Activated CD8-positive, alpha-beta T cell treated with anti-CD3 and anti-CD28 coated beads, Interleukin-2, amount 10 ng/mL, durations not matched to agents 7 days and 5 days (primary cell): ENCODE measurements at places on chromosomes 12 and 14. TPM values are rescaled to one million over a fixed set of nuclear protein-coding genes. Genes with fewer than 3 reads are reported as not detected.

PRH2 gene
- not detected for total RNA-seq

- no peaks in the 10 kb centered on the region for H3K27me3 ChIP-seq
- H3K4me1 ChIP-seq: peaks cover 24% of the 10 kb centered on the region
- DNase-seq: no peak
- peaks cover 8% of the 10 kb centered on the region for H3K36me3 ChIP-seq
Observed at GRCh38 chr12:122411537-122411936, 10.9 kb downstream of the CLIP1 start.

DNA sequence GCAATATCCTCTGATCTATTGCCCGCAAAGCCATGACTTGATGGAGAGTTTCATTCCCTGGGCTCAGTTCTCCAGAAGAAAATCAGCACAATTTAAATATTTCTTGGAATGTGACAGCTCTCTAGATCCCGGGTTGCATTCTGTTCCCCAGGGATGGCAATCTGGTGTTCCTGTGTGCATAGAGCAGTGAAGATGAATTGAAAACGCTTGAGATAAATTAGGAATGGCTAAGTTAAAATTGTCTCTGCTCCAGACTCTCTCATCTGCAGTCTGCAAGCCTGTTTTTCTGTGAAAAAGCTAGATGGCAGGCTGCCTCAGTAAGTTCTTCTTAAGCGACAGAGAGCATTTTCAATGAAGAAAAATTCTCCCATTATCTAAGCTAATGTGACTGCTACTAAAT, 582.5 kb upstream of the MGAT4C start:
- no peaks in the 10 kb centered on the region for H3K4me1 ChIP-seq
- no peak overlapping the region for H3K4me3 ChIP-seq
- DNase-seq: no peak
- H3K27ac ChIP-seq: no peak overlapping the region
- H3K27me3 ChIP-seq: no peaks in the 10 kb centered on the region

- no peak overlapping the region for H3K4me3 ChIP-seq
- H3K27ac ChIP-seq: no peak overlapping the region
- peaks cover 6% of the 10 kb centered on the region for H3K36me3 ChIP-seq
- DNase-seq: no peak
Observed at GRCh38 chr14:71163050-71163841, 256.0 kb downstream of the PCNX1 start.

DNA sequence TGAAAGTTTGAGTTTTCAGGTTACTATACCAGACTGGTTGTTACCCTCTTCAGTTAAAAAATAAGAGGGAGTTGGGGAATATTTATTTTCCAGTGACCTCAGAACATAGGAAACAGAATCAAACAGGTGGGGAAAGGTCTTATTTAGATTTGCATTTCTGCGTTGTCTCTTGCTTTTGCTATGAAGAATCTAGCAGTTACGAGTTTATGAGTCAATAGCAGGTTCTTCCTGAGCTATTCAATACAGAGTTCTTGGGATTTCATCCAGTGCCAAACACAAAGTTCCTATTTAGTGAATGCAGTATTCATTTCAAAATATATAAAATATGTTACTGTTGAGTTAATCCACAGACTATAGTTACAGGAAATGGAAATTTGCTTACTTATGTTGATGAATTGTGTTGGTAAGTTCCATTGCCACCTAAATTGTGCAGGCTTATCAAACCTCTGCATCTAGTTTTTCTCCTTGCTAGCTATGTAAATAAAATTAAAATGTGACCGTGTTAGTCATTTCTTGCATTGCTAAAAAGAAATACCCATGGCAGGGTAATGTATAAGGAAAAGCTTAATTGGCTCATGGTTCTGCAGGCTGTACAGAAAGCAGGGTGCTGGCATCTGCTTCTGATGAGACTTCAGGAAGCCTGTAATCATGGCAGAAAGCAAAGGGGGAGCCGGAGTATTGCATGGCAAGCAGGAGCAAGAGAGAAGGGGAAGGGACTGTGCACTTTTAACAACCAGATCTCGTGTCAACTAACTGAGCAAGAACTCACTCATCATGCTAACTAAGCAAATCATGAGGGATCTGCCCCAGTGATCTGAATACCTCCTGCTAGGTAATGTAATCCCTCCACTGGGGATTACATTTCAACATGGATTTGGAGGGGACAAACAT, 110.2 kb downstream of the KTN1 start:
- H3K36me3 ChIP-seq: peaks cover 13% of the 10 kb centered on the region
- H3K27ac ChIP-seq: no peak overlapping the region
- no peak for DNase-seq
- no peaks in the 10 kb centered on the region for H3K27me3 ChIP-seq

GRCh38 chr12:110782094-110782493, 39.4 kb upstream of the PPP1CC start:
- DNase-seq: no peak
- peaks cover 3% of the 10 kb centered on the region for H3K36me3 ChIP-seq
- H3K27ac ChIP-seq: no peak overlapping the region
- H3K27me3 ChIP-seq: no peaks in the 10 kb centered on the region
- peaks cover 22% of the 10 kb centered on the region for H3K4me1 ChIP-seq

- H3K4me3 ChIP-seq: no peak overlapping the region
- no peaks in the 10 kb centered on the region for H3K4me1 ChIP-seq
- no peaks in the 10 kb centered on the region for H3K36me3 ChIP-seq
- no peak overlapping the region for H3K27ac ChIP-seq
- H3K27me3 ChIP-seq: no peaks in the 10 kb centered on the region
Observed at GRCh38 chr14:102120888-102121287, 18.8 kb upstream of the WDR20 start.

DNA sequence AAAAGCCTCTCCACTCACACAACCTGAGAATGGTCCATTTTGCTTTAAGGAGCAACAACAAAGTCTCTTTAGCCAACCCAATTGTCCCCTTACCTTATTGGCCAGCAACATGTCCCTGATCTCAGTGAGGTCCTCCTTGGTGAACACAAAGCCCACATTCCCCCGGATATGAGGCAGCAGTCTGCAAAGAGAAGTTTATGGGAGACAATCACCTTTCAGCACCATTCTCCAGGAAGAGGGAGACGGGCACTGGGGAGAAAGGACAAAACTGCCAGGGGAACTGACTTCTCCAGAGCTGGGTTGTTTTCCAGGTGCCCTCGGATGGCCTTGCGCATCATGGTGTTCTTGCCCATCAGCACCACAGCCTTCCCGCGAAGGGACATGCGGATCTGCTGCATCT, 1.9 kb downstream of the RPLP0 start:
- H3K27me3 ChIP-seq: no peaks in the 10 kb centered on the region
- peaks cover 52% of the 10 kb centered on the region for H3K4me1 ChIP-seq
- no peak for DNase-seq
- peak overlapping the region; percentile 98 for H3K27ac ChIP-seq

PELI2 gene
- 0.57 TPM for total RNA-seq

DNA sequence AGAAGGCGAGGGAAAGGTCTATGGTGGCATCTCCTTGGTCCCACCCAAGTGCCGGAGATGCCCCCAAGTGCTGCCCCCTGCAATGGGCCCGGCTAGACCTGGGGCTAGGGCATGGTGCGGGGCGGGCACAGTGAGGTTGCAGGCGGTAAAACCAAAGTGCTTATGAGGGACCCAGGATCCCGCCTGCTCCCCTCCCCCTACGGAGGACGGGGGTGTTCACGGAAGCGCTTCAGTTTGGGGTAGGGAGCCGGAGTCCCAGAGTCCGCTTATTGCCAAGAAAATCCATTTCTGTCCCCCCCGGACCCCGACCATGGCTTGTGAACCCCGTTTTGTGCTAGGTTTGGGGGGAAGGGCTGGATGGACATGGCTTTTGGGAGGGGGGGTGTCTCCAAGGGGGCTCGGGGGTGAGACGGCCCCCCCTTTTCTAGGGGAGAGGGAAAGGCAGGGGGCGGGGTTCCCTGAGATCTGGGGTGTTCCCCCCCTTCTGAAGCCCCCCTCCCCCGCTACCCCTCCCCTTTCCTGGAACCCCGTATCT, 5.4 kb upstream of the GPR84 start:
- H3K4me1 ChIP-seq: peaks cover 45% of the 10 kb centered on the region
- no peak overlapping the region for H3K27ac ChIP-seq
- no peak for DNase-seq
- peaks cover 4% of the 10 kb centered on the region for H3K27me3 ChIP-seq
- no peak overlapping the region for H3K4me3 ChIP-seq

SOAT2 gene
- 13.3 TPM for total RNA-seq

DNA sequence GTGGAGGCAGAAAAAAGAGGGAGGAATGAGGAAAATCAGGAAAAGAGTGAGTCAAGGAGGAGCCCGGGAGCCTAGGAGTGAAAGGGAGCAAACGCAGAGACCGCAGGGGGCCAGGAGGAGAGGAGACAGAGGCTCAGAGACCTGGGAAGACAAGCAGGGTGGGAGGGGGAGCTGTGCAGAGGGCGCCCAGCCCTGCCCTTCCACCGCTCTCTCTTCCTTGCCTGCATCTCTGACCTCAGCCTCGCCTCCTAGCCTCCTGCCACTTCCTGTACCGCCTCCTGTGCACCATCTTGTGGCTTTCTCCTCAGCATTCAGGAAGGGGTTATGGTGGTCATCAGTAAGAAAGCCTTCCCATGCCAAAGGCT, 1.3 kb downstream of the CLSTN3 start:
- H3K4me1 ChIP-seq: peaks cover 34% of the 10 kb centered on the region
- H3K27me3 ChIP-seq: no peaks in the 10 kb centered on the region
- H3K27ac ChIP-seq: peak overlapping the region; percentile 87
- peaks cover 45% of the 10 kb centered on the region for H3K36me3 ChIP-seq

- DNase-seq: no peak
- peaks cover 27% of the 10 kb centered on the region for H3K27me3 ChIP-seq
- H3K27ac ChIP-seq: no peak overlapping the region
- H3K4me3 ChIP-seq: no peak overlapping the region
Observed at GRCh38 chr12:80939231-80939950, 1.7 kb upstream of the LIN7A start.
